ENCODE measurements at places on chromosomes 2 and 18.

- DNase-seq = no peak
Measured at GRCh38 chr18:26653943-26654615, 105.7 kb upstream of the KCTD1 start.

- no peak for DNase-seq
Measured at GRCh38 chr2:25664183-25664964, 9.0 kb downstream of the DTNB start.

DNA sequence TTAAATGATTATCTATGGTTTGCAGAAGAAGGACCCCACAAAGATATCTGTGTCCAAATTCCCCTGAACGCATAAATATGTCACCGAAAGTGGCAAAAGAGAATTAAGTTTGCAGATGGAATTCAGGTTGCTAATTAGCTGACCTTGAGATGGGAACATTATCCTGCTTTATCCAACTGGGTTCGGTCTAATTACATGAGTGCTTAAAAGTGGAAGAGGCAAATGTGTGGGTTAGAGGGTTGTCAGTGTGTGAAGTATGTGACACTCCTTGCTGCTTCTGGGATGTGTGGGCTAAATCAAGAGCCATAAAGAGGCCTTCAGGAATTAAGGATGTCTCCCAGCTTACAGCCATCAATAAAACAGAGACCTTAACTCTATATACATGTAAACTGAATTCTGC lies 53.5 kb downstream of the CDH19 start:
- no peak for DNase-seq

GRCh38 chr2:2655453-2656114 lies 324.5 kb upstream of the MYT1L start:
- DNase-seq = no peak

GRCh38 chr18:31309115-31309514 lies 8.8 kb upstream of the DSG1 start:
- DNase-seq = no peak

DNA sequence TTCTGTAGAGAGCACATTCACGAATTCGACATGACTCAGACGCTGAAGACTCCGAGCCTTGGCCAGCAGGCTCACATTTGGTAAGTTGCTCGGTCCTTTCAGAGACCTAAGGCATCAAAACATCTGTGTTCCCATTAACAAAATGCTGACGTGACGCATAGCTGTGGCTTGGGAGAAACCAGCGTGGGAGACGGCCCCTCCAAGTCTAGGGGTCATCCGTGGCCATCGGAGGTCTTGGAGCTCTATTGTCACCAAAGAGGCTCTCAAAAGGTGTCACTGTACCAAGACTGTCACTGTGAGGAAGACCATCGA lies 14.9 kb downstream of the FBLN7 start:
- DNase-seq = no peak

DNA sequence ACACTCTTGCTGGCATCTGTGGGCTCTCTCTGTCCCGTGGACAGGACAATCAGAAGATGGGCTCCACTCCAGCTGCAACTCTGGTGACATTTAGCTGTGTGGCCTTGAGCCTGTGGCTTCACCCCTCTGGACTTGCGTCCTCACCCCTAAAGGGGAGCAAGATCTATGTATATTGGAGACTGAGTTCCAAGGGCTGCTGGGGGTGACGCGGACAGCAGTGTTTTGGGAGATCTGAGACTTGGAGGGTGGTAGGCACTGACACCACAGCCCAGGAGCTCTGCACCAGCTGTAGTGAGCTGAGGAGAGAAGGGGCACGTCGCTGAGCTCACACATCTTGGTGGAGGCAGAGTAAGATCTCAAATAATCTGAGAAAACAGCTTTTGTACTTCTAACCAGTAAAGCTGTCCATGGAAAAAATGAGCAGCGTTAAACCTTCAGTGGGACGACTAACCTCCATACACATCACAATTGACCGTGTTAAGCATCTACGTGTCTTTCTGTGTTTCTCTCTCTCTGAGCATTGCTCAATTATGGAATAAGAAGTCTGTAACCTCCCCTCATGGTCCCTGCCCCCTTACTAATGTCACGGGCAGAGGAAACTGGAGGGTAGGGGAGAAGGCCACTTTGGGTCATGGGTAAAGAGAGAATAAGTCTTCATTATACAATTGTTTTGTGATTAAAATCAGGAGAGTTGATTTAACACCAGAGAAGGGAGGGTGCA lies 85.8 kb downstream of the SH3RF3 start:
- DNase-seq = no peak

Measured in activated CD4-positive, alpha-beta T cell treated with anti-CD3 and anti-CD28 coated beads, Interleukin-2, amount 50 U/mL, for 24 hours (primary cell).